ENCODE measurements at places on chromosomes 12 and 14.
A peak's percentile ranks its signal among the peaks of the same experiment; 100 is the strongest.

- no peak for DNase-seq
These were observed 125.2 kb downstream of the ZNF664 start for GRCh38 chr12:124098101-124098757.

DNA sequence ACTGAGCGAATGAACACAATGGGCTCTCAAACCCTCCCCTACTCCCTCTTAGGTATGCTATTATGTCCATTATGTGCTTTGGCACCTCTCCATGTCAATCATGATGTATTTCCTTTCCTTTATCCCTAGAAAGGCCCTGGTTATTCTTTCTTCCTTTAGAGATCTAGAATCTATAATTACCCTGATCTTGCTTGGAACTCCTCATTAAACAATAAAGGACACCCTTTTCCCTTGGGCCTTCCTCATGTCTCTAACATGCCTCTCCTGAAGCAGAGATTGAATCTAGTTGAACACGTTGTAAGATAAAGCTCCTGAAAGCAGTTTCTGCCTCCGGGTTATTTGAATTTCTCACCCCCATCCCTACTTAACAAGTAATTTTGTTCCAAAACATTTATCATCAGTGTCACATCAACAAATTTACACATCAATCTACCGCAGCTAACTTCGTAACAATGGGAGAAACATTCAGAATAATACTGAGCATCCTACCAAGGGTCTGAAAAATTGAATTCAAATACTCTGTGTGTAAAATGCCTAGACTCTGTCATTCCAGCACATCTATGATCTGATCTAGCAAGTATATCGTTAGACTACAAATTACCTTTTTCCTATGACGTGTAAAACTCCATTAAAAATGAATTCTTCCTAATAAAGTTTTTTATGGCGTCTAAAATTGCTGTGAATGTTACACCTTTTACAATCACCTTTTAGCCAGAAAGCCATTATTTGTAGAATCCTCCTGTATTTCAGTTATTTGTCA, 5.4 kb downstream of the USP44 start:
- DNase-seq, result peak; percentile 97

DNA sequence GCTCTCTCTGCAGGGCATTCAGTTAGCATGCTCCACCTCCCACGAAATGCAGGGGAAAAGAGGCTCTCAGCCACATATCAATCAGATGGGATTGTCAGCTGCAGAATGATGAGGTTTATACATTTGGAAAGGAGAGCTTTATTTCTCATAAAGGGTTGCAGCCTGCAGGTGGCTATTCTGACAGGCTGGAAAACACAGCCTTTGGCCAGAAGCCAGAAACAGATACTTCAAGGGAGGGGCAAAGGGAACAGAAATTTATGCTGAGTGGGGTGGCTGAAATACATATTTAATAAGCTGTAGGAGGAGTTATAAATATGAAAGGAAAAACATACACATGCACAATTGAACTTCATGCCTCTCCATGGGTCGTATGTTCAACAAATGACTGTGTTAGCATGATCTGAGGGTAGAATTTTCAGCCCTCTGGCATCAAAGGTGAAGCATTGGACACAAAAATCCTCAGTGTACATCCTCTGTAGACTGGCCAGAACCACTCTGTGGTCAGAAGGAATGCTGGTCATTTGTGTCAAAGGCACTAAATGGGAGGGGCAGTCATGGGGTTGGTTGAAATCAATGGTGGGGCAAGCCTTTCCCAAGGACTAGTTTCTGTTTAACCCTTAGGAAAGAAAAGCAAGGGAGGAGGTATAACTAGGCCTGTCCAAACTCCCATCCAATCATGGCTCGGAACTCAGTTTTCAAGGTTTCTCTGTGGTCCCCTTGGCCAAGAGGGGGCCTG, 62.4 kb downstream of the TMX1 start:
- DNase-seq, result no peak

DNA sequence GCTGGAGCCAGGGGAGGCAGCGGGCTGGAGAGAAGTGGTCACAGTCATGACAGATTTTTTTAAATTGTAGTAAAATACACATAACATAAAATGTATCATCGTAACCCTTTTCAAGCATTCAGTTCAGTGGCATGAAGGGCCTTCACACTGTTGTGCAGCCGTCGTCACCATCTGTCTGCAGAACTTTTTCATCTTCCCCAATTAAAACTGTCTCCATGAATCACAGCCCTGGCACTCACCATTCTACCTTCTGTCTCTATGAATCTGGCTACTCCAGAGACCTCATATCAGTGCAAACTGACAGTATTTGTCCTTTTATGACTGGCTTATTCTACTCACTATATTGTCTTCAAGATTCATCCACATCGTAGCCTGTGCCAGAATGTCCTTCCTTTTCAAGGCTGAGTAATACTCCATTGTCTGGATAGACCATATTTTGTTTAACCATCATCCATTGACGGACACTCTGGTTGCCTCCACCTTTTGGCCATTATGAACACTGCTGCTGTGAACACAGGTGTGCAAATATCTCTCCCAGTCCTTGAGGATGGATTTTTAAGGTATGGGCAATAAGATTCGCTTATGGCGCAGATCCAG, 91.5 kb upstream of the NCOR2 start:
- DNase-seq, result no peak

- no peak for DNase-seq
These were observed 112.3 kb upstream of the DNM1L start for GRCh38 chr12:32566663-32567295.

GRCh38 chr14:102451064-102451352, 58.6 kb downstream of the ANKRD9 start:
- no peak for DNase-seq

- DNase-seq, result no peak
These were observed 125.9 kb upstream of the MAP1LC3B2 start for GRCh38 chr12:116433249-116433648.

- DNase-seq, result peak; percentile 49
These were observed 23.5 kb upstream of the C12orf50 start for GRCh38 chr12:88052686-88053085.

DNA sequence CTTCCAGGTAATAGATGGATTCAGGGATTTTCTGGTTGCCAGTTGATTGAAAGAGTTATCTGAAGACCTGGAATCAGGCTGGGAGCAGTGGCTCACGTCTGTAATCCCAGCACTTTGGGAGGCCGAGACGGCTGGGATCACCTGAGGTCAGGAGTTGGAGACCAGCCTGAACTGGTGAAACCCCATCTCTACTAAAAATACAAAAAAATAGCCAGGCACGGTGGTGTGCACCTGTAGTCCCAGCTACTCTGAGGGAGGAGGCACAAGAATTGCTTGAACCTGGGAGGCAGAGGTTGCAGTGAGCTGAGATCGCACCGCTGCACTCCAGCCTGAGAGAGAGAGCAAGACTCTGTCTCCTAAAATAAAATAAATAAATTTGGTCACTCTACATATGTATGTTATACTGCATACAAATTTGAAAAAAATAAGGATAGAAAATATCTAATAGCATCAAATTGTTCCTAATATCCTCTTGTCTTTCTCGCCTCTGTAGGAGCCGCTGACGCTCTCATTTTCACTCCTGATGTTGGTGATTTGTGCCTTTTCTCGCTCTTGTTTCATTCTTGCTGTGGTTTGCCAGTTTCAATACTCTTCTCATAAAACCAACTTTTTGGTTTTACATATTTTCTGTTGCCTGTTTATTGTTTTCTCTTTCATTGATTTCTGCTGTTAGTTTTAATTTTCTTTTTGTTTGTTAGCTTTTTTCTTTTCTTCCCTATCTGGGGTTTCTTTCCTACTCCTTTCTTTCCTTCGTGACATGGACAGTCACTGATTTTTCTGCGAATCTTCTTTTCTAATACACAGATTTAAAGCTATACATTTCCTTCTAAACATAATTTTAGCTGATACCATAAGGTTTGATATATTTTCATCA, 23.8 kb upstream of the PLD4 start:
- DNase-seq, result no peak

DNA sequence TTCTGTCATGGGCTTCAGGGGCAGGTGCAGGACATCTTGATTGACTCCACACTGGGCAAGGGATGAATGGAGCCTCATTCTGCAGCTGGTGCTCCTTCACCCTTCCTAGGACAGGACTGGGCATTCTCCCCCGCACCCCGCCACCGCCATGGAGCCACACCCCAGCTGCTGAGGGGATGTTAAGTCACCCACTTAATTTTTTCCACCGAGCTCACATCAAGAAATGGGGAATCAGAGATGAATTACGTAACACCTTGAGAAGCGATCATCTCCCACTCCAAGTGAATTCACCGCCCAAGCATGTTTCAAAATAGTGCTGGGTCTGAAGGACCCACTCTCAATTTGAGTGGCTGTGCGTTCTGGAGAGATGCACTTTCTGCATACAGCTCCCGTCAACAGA, 94.2 kb downstream of the EML1 start:
- DNase-seq, result no peak

DNA sequence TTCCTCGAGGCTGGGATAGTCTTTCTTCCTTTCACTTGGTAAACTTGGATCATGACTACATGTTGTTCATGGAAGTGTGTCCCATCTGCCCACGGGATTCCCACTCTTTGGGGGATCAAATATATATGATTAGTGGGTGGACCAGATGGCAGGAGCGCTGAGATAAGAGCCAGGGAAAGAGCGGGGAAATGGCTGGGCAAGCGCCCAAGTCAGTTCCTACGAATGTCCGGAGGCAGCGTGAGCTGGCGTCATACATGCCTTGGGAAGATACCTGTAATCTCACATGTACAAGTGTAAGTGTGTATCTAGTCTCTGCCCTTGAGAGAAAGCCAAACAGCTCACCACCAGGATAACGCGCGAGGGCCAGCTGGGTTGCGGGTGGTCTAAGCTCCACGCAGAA, 62.3 kb downstream of the FZD10 start:
- no peak for DNase-seq
